ENCODE measurements at places on chromosomes 3 and 15.

DNA sequence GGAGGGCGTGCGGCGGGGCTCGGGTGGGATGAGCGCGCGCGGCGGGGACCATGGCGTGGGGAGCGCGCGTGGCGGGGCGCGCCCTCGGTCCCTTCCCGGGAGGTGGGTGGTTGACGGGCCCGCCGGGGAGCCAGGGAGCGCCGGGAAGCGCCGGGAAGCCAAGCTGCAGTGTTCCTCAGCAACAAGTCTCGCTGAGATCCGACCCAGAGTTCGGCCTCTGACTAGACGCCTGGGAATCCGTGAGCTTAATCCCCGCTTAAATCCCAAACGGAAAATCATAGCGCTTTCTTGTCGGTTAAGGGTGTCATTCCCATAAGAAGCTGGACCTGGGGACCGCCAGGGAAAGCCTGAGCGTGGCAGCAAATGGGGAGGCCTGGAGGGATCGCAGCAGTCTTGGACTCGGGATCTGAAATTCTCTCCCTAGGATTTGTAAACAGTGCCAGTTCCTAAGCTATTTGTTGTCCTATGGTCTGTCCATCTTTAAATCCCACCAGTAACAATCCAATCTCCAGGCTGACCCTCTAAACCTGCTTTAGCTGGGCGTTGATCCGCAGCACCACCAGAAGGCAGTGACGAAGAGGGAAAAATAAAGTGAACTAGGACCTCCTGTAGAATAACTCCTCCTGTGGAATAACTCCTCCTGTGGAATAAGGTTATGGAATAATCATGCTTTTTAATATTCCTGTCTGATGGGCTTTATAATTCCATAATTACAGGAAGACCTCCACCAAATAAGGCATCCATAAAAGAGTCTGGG lies 570 bp upstream of the NEDD4 start:
- DNase-seq: peak; percentile 84

DNA sequence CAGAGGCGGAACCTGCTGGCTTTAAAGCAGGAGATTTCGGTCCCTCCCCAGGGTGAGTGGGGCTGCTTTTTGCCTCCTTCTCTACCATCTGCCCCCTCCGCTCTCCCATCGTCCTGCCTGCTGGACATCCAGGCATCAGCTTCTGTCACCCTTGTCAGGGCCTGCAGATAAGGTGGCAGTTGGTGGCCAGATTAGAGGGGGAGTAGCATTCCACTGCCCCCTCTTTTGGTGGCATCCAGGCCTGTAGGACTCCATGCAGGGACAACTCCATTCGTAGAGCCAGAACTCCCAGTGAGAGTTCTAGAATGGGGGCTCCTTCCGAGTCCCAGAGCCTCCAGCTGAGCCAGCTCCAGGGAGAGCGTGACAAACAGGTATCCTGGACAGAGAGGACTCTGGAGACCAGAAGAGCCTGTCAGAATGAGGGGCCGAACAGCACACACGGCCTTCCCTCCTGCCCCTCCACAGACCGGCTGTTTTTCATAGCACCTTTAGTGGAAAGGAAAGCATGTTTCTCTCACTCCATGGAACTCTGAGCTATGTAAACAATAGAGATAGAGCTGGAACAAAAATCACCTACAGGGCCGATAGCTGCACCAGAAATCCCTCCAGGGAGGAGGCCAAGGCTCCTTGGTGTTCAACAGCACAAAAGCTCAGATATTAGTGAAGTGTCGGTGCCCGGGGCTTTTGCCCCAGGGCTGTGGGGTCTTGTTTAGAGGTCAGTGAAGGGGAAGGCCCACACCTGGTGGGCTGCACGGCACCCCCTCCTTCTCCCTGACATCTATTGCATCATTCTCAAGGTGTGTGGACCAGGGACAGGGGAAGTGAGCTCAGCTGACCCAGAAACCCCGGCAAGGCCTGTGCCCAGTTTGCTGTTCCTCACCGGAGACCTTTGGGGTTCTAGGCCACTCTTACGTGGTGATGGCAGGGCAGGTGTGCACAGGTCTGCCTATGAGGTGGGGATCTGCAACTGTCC lies 34.2 kb downstream of the MAGEF1 start:
- DNase-seq: no peak

DNA sequence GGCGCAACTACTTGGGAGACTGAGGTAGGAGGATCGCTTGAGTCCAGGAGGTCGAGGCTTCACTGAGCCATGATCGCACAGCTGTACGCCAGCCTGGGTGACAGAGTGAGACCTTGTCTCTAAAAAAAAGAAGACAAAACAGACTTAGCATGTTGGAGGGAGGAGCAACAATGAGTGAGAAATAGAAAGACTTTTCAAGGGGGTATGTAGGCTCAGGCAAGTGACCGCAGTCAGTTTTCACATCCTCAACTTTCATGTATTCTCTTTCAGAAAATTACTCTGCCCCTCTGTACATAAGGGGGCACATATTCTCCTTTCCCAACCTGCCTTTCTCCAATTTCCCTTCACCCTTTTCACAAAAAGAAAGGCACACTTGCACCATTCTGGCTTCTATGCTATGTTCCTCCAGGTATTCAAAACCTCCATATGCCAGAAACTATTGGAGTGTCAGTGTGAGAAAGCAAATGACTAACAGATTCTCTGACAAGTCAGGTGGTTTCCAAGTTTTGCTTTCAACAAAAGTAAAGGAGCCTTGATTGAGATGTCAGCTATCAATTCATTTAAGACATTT lies 7.6 kb downstream of the NSUN3 start:
- DNase-seq: no peak

GRCh38 chr15:40790718-40791117 lies 16.2 kb upstream of the ZFYVE19 start:
- peak; percentile 44 for DNase-seq

DNA sequence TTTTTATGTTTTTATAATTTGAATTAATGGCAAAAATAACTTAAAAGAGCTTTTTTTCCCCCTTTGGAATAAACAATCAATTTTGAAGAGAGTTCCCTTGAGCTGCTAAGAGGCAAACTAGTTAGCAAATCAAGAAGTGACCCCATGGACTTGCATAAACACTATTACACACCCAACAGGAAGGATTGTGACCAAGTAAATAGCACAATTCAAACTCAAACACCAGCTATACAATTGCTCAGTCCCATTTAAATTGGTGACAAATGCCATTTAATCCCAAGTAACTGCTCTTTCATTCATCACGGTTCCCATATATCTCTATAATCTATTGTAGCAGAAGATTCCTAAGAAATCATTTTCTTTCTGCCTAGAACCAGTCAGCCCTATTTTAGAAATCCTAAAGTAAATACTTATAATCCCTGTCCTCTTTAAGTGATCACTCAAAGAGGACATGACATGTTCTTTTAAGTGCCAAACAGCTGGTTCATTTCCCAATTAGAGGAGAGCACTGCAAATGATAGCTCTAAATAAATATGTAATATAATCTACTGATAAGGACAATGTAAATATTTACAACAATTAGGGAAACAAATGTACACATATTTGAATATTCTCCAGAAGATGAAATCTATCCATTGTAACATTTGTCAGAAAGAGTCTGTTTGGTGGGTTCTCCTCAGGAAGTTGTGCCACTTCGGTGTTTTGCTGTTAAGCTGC lies 137.8 kb upstream of the ADAMTS9 start:
- DNase-seq: no peak

GRCh38 chr15:66619152-66619903 lies 53.5 kb upstream of the LCTL start:
- DNase-seq: peak; percentile 92

DNA sequence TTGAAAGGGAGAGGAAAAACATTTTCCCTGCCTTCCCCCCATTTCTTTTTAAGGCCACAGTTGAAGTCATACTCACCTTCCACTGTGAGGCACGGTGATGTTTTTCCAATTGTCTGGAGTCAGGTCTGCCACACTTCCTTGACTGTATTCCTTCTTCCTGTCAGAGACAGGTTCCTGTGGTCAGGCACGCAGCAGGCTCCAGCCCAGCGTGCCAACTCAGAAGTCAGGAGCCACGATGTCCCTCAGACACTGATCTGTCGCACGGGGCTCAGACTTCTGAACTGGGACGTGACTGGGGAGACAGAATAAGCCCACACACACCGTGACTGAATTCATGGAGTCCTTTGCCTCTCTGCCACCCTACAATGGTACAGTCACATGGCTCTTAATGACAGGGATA lies 41.2 kb upstream of the ADAMTS9 start:
- no peak for DNase-seq

- no peak for DNase-seq
Measured at GRCh38 chr3:135412475-135412874, 553.1 kb upstream of the PPP2R3A start.

- DNase-seq: peak; percentile 14
Measured at GRCh38 chr3:63497641-63498040, 154.8 kb upstream of the SNTN start.

- no peak for DNase-seq
Measured at GRCh38 chr3:34207806-34208205, 409.4 kb downstream of the PDCD6IP start.

- DNase-seq: no peak
Measured at GRCh38 chr15:92322566-92323355, 70.9 kb upstream of the ST8SIA2 start.

- no peak for DNase-seq
Measured at GRCh38 chr3:133561679-133562078, 11.8 kb upstream of the CDV3 start.

DNA sequence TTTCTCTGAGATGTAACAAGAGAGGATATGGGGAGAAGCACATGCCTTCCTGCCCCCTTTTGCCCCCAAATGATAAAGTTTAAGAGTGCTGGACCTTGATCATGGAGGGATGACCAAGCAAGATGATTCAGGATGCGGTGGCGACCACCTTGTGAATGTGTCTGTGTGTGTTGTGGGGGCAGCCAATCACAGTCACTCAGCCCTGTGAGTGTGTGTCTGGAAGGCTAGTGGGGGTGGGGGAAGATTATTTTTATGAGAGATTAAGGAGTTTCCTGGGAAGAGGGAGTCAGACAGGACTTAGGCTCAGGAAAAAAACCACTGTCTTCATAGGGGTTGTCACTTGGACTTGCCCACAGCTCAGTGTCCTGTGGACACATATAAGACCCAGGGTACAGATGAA lies 57.8 kb upstream of the KY start:
- DNase-seq: peak; percentile 67

- DNase-seq: no peak
Measured at GRCh38 chr3:11523572-11524101, 120.1 kb downstream of the VGLL4 start.
